ENCODE measurements at places on chromosomes 6 and 20.

GRCh38 chr6:132107896-132108295, 156.7 kb upstream of the CCN2 start:
- no peak for DNase-seq

DNA sequence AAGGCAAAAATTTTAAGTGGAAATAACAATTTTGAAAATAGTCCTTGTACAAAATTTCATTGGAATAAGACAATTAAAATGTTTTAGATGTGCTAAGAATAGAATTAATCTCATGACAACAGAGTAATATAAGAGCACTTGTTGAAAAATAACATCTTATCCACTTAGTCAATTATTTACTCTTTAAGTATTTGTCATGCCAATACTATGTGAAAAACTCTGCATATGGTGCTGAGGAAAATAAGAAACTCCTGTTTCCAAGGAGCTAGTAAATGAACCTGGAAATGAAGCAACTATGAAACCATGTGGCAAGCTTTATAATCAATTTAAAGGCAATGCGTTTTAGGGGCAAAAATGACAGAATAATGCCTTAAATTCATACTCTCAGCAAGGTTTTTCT, 42.7 kb upstream of the HCRTR2 start:
- no peak for DNase-seq

DNA sequence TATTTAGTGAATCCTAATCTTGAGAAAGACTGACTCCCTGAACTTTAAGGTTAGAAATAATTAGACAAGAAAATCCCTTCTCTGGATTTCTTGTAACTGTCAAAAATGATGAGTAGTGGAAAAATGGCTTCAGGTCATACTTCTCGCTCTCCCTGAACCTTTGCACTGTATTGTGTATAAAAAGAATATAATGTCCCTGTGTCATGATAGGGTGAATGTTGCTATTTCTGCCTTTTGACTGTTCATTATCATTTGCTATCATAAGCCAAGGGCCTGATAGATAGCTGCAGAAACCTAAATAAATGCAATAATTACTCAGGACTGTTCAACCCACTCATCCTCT, 39.3 kb downstream of the ALDH8A1 start:
- no peak for DNase-seq

- no peak for DNase-seq
Measured at GRCh38 chr20:20497242-20497978, 129.5 kb downstream of the INSM1 start.

GRCh38 chr6:14207448-14207847, 89.9 kb downstream of the CD83 start:
- DNase-seq = no peak

DNA sequence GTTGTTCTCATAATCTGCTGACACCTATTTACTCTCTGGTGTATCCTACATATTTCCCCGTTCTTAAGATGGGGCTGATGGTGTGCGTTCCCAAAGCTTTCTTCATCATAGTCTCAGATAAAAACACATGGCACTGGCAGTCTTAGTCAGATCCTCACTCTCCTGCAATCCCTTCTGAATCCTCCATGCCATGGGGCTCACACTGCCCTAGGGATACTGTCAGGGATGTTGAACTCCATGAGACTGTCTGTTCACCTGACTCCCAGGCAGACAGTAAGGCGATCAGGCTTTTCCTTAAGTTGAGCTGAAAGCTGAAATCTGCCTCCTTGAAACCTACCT, 76.0 kb downstream of the SLX4IP start:
- DNase-seq = no peak

DNA sequence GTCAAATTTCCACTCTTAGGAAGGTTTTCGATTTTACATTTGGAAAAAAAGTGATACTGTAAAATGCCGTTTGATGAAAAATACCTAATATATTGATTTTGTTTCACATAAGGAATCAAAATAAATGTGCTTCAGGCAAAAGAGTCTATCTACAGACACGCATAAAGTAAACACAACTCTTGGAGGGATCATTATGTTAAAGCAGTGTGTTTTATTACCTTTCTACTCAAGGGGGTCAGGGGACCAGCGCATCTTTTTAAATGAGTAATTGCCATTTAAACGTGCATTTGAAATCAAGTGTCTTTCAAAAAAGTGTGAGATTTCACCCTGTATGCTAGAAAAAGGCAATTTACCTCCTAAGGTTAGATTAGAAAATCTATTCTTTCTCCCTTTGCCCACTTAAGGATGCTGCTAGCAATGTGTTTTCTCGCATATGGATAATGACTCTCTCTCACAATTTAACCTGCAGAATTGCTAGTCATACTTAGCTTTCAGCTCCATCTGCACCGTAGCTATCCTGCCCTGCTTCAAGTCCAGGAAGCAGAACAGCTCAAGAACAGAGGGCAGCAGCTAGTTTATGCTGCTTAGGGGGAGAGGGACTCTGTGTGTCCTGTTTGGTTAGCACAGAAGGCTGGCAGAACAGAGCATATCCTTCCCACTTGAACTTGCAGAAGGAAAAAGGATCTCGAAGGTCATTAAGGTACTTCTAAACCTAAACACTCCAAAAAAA, 35.0 kb downstream of the NKAIN2 start:
- no peak for DNase-seq

DNA sequence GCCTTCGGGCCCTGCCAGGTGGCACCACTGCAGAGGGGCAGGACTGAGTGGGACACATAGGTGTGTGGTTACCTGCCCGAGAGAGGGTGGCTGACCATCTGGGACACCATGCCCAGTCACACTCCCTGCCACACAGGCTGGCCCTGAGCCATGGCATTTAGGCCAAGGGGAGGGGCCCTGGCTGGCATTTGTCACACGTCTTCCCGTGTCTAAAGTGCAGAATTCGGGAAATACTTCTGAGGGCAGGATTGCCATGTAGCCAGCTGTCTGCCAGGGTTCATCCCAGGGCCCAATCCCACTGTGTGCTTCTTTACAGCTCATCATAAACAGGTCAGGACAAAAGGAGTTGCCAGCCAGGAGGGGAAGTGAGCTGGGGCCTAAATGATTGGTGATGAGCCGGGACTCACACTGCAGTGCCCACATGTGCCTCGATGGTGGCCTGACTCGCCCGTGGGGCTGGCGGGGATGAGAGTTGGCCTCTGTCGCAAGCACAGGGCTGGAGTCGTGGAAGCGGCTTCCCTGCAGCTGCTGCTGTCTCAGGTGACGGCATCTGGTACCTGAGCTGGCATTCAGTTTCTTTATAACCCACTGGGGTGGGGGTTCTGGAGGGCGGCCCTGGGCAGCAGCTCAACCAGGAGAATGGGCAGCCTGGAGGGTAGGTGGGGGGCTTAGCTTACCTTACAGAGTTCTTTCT, 5.9 kb upstream of the UNC93A start:
- DNase-seq = no peak

- no peak for DNase-seq
Measured at GRCh38 chr20:48159145-48160008, 374.1 kb upstream of the SULF2 start.

DNA sequence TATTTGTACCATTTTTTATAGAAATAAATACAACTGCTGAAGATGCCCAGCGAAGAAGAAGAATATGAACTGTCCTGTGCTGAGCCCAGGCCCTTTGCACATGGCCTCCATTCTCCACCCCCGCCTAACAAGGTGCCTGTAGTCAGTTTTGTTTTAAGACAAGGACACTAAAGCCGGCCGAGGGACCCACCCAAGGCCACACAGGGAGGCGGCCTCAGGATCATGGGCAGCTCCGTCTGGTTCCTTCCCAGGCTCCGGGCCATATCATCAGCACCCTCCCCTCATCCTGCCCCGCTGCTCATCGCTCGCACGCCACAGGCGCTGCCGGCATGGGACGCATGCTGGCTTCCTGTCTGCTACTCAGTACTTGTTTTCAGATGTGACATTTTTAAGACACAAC, 21.3 kb downstream of the PSMG4 start:
- DNase-seq = no peak

- no peak for DNase-seq
Measured at GRCh38 chr20:14861028-14861699, 523.8 kb upstream of the FLRT3 start.

GRCh38 chr6:131597446-131597845, 24.4 kb downstream of the ARG1 start:
- DNase-seq = no peak

GRCh38 chr20:48569679-48570078, 258.1 kb downstream of the PREX1 start:
- no peak for DNase-seq

- DNase-seq = peak; percentile 34
Measured at GRCh38 chr6:131250122-131250521, 114.9 kb downstream of the AKAP7 start.

DNA sequence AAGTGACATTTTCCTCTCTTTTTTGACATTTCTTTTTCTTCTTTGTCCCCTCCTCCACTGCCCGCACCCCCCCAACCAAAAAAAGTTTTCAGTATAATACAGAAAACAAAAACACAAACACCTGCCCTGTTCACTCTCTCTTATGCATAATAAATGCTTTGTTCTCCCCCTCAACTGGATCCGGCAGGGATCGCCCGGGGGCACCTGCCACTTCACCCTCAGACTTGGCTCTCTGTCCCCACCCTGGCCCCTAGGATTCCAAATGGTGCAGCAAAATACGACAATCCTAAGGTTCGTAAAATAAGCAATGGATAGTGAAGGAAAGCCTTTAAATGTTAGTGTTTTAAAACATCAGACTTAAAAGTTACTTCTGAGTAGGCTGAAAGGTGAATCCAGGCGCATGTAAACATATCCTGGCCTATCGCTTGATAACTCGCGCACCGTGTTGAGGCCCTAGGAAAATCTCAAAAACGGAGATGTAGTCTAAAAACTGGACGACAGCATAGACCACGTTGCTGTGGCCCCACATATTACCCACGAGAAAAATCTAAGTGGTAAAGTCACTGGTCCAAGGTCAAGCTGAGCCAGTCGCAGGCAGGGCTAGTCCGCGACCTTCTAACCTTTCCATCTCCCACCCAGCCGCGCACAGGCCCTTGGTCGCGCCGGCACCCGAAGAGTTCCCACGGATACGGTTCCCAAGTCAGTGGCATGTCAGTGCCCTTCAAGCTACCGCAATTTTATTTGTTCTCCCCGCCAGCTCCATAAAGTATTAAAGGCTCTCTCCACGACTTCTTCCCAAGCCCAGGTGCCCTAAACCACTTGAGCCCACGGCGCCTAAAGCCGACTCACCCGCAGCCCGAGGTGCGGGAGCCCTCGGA, 130.8 kb downstream of the OGFRL1 start:
- DNase-seq = no peak

DNA sequence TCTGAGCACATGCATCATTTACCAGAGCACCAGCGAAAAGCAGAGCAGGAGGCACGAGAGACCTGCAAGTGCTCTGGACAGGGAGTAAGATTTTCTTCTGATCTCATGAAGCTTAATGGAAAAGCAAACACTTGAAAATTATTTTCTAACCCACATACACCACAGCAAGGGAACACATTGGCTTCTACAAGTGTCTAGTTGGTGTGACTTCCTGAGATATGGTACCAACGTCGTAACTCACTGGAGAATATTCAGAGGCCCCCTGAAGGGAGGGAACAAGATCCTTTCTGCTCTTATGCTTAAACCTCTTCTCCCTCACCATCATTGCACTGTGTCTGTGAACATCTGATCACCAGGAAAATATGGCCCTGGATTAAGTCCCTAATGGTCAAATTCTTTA, 48.6 kb downstream of the PSMB1 start:
- DNase-seq = no peak

DNA sequence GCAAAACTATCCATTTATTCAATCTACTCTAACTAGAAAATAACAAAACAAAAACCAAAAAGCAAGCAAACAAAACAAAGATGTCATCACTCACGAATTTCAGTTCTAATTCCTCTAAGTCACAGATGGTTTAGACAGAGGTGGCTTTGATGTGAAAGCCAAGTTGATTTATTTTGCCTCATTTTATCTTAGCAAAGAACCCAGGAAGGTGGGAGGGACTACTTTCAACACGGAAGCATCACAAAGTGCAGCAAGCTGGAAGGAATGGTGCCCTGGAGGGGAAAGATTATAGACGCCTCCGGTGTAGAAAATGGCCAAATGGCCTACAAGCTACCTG, 88.4 kb downstream of the LAMP5 start:
- DNase-seq = no peak

- no peak for DNase-seq
Measured at GRCh38 chr6:34969662-34970265, 80.7 kb downstream of the ANKS1A start.

DNA sequence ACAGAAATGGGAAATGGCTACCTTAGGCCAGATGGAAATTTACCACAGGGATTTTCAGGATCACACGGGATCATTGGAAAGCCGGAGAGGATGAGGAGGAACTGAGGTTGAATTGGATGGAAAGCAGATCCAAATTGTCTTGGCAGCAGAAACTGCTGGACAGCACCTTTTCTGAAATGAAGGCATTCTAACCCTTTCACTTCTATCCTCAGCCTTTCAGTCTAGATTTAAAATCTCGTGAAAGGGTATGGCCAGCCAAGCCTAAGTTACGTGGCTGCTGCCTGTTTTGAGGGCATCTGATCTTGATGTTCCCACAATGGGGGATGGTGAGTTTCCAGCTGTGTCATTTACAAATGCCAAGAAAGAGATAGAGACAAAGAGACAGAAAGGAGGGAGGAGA, 358.2 kb downstream of the KIF16B start:
- DNase-seq = no peak

GRCh38 chr20:10679269-10679668, 5.5 kb upstream of the JAG1 start:
- DNase-seq = no peak

GRCh38 chr6:143187238-143187923, 126.7 kb downstream of the AIG1 start:
- no peak for DNase-seq

GRCh38 chr6:31579546-31580437, 2.4 kb downstream of the LTB start:
- DNase-seq = no peak

- DNase-seq = no peak
Measured at GRCh38 chr20:48866936-48867335, 39.1 kb upstream of the PREX1 start.

DNA sequence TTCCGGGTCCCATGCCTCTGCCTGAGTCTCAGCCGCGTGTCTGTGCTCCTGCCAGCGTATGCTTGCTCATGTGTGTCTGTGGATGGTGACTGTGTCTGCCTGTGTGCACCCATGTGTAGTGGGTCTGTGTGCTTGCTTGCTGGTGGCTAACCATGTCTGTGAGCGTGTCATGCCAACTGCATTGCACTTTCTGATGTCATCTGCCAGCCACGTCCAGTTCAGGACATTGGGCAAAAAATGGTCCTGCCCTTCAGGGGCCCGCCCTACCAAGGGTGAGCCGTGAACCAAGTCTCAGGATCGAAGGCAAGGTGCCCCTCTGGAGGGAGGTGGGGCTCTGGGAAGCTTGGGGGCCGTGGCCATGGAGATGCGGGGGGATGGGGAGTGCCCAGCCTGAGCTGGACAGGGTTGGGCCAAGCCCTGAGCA, 9.4 kb upstream of the ZBTB46 start:
- no peak for DNase-seq

GRCh38 chr20:49814057-49814694, 1.5 kb downstream of the SLC9A8 start:
- DNase-seq = no peak
